A172 (cell line): ENCODE measurements at places on chromosomes 1 and 21.
A peak's percentile ranks its signal among the peaks of the same experiment; 100 is the strongest.

DNA sequence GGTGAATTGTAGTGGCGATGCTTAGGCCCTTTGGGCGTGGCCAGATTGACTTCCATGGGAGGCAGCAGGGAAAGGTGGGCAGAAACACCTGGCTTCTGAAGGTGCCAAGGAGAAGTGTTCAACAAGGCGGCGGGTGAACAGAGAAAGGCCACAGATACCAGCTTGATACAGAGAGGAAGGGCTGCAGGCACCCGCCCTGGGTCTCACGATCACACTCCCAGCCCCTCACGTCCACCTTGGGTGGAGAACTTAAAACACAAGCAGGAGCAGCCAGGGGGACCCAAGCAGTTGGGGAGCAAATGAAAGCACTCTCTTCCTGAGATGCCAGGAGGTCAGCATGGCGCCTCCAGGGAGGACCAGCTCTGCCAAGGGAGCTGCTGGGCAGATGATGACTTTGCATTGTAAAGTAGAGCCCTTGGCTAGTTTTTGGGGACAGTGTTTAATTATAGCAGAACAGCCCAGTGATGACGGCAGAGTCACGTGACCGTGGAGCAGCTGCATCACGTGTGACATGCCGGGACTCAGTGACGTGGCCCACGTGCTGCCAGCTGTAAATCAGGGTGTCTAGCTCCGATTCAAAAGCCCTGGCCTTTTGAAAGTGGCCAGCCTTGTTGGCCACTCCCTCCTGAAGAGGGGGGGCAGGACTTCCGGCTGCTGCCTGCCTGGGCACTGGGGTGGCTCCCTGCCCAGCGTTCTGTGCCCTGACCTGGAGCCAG lies 19.0 kb downstream of the SLC37A1 start:
- DNase-seq, result no peak

- DNase-seq, result no peak
These were observed 257.7 kb downstream of the FAF1 start for GRCh38 chr1:50702395-50702794.

- no peak for DNase-seq
These were observed 495.6 kb upstream of the NEGR1 start for GRCh38 chr1:72777918-72778317.

DNA sequence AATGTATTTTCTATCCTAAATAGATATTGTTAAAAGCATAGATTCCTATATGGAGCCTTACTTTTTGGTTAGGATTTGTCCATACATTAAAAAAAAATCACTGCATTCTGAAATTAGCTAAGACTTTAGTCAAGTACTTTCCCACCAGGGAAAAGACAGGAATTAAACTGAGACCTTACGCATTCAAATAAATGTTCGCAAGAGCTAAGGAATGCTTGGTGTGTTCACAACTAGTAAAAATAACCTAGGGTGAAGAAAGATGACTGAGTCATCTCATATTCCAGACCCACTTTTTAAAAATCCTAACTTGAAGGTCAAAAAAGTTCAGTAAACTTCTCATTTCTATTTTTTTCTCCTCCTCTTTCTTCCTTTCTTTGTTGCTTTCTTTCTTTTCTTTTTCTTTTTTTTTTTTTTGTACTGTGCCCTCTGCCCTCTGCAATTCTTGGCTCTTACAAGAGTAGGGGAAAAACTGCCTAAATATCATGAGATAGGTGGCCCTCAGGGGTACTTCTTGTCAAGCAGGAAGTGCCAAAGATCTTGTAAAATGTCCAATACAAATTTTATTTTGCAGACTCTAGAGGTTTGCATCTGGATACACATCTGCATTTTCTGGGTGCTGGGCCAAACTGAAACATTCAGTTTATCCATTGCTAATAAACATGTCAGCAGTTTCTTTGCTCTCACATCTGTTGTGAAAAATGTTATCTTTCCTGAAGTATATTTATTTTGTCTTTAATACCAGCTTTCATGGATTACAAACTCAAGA lies 121.4 kb upstream of the GORAB start:
- peak; percentile 83 for DNase-seq

GRCh38 chr1:21069549-21069948 lies 107.1 kb downstream of the EIF4G3 start:
- DNase-seq, result no peak

DNA sequence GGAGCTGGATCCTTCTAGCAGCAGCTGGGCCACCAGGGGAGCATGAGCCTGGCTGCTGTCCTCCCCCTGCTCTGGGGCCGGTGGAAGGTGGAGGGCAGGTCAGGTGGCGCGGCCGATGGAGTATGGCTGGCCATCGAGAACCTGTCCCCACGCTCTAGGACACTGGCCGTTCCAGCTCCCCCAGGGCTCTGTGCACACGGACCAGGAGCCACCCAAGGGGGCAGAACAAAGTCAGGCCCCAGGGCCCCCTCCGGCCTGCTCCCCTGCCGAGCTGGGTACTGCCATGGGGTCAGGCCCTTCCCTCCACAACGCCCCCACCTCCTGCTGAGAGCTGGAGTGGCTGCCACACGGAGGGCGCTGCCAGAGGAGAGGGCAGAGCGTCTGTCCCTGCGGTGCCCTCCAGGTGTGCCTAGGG lies 4.5 kb upstream of the PLCH2 start:
- DNase-seq, result no peak

GRCh38 chr1:13701271-13701640 lies 1.3 kb downstream of the PRDM2 start:
- DNase-seq, result no peak
